Activated CD4-positive, alpha-beta memory T cell treated with anti-CD3 and anti-CD28 coated beads, Interleukin-2, amount 10 ng/mL, durations not matched to agents 7 days and 5 days (primary cell): ENCODE measurements at places on chromosomes 13 and 19.

DNA sequence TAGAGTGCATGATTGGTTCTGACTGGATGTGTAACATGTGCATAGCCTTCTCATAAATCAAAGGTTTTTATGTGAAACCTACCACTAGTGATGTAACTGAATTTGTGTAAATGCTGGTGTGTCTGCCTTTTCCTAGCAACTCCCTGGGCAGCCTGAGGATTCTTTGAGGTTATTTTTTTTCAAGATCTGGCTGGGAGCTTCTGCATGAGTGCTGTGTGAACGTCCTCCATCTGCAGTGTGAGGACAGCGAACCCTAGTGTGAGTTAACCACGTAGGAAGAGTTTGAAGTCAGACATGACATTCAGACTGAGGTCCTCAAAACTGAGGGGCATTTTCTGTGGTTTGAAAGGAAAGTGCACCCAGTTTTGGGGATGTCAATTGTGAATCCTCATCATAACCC, 39.9 kb downstream of the DPRX start:
- no peaks in the 10 kb centered on the region for H3K4me1 ChIP-seq
- H3K27me3 ChIP-seq = no peaks in the 10 kb centered on the region
- H3K36me3 ChIP-seq = no peaks in the 10 kb centered on the region
- DNase-seq = no peak

GRCh38 chr13:25462301-25463125, 90.7 kb downstream of the ATP8A2 start:
- no peak overlapping the region for H3K27ac ChIP-seq
- DNase-seq = no peak

GRCh38 chr19:8392017-8392591, 1.9 kb downstream of the RAB11B start:
- H3K4me1 ChIP-seq = peaks cover 42% of the 10 kb centered on the region
- no peaks in the 10 kb centered on the region for H3K27me3 ChIP-seq
- peaks cover 6% of the 10 kb centered on the region for H3K36me3 ChIP-seq
- no peak overlapping the region for H3K27ac ChIP-seq
- no peak overlapping the region for H3K4me3 ChIP-seq

DNA sequence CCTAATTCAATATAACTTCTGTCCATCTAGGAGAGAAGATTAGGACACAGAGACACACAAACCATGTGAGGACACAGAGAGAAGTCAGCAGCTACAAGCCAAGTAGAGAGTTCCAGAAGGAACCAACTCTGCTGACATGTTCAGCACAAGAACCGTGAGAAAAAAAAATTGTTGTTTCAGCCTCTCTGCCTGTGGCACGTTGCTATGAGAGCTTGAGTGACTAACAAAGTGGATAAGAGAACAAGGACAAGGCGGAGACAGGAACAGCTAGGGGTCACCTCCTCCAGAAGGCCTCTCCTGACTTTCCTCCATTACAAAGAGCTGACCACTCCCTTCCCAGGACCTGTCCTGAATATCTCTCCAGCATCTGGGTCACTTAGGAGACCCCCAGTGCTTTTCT, 5.6 kb upstream of the SIGLEC12 start:
- no peak overlapping the region for H3K27ac ChIP-seq
- peaks cover 5% of the 10 kb centered on the region for H3K27me3 ChIP-seq
- peaks cover 15% of the 10 kb centered on the region for H3K4me1 ChIP-seq

DNA sequence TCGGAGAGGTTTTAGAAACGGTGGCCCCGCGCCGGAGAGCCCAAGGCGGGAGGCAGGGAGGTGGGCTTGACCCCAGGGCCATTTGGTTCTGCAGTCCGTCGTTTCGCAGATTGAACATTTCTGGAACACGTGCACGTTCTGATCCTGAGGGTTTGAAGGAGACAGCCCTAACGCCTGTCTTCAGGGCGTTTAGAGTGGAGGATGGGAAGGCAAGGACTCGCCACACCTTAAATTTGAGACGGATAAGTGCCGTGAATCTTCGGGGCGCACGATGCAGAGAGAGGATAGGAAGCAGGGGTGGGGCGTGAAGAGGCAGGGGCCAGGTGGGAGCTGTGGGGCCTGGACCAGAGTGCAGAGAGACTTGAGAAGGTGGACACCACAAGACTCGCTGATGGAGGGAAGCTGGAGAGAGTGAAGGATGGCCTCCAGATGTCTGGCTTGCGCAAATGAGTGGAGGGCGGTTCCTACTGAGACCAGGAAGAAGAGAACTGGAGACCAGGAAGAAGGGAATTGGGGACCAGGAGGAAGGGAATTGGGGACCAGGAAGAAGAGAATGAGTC, 804 bp upstream of the MIER2 start:
- no peak overlapping the region for H3K27ac ChIP-seq
- DNase-seq = no peak
- peak overlapping the region; percentile 73 for H3K4me3 ChIP-seq
- peaks cover 5% of the 10 kb centered on the region for H3K27me3 ChIP-seq

DNA sequence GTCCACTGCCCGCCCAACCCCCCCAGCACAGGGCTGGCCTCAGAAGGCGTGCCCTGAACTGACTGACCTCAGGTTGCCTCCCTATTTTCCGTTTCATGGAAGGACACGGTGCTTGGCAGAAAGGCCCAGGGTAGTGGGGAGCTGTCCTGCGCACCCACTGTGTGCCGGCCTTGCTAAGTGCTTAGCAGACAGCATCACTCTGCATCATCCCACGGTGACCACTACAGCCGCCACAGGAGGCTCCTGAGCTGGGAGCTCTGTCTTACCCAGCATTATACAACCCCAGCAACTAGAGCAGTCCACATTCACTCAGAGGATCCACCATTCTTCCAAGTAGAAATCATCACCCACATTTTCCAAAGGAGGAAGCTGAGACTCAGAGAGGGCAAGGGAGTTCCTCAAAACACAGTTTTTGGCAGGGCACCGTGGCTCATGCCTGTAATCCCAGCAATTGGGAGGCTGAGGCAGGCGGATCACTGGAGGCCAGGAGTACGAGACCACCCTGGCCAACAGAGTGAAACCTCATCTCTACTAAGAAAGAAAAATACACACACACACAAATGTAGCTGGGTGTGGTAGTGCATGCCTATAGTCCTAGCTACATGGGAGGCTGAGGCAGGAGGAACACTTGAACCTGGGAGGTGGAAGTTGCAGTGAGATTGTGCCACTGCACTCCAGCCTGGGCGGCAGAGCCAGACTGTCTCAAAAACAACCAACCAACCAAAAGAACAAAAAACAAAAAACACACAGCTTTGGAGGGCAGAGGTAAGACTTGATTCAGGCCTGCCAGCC, 1.6 kb downstream of the SBK2 start:
- no peaks in the 10 kb centered on the region for H3K4me1 ChIP-seq
- no peak overlapping the region for H3K4me3 ChIP-seq
- H3K27me3 ChIP-seq = no peaks in the 10 kb centered on the region

DNA sequence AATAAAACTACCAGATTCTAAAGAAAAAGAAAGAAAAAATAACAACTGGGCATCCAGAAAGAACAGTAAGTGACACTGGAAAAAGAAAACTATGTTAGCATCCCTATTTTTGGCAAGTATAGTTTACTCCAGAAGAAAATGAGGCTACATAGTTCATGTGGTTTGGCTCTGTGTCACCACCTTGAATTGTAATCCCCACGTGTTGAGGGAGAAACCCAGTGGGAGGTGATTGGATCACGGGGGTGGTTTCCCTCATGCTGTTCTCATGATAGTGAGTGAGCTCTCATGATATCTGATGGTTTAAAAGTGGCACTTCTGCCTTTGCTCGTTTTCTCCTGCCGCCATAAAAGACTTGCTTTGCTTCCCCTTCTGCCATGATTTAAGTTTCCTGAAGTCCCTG, 76.9 kb downstream of the ITGBL1 start:
- H3K4me3 ChIP-seq = no peak overlapping the region
- no peak overlapping the region for H3K27ac ChIP-seq
- no peak for DNase-seq
- no peaks in the 10 kb centered on the region for H3K4me1 ChIP-seq

- no peak for DNase-seq
- no peak overlapping the region for H3K27ac ChIP-seq
- H3K27me3 ChIP-seq = peaks cover 5% of the 10 kb centered on the region
- H3K4me1 ChIP-seq = peaks cover 2% of the 10 kb centered on the region
- H3K4me3 ChIP-seq = no peak overlapping the region
- H3K36me3 ChIP-seq = no peaks in the 10 kb centered on the region
Measured at GRCh38 chr19:13044231-13044836, 49.1 kb downstream of the NFIX start.

- peak; percentile 45 for DNase-seq
- peak overlapping the region; percentile 7 for H3K4me3 ChIP-seq
- H3K27me3 ChIP-seq = no peaks in the 10 kb centered on the region
- H3K36me3 ChIP-seq = peaks cover 49% of the 10 kb centered on the region
- peak overlapping the region; percentile 87 for H3K27ac ChIP-seq
- H3K4me1 ChIP-seq = peaks cover 25% of the 10 kb centered on the region
Measured at GRCh38 chr13:112873851-112874750, 94.9 kb upstream of the MCF2L start.

DNA sequence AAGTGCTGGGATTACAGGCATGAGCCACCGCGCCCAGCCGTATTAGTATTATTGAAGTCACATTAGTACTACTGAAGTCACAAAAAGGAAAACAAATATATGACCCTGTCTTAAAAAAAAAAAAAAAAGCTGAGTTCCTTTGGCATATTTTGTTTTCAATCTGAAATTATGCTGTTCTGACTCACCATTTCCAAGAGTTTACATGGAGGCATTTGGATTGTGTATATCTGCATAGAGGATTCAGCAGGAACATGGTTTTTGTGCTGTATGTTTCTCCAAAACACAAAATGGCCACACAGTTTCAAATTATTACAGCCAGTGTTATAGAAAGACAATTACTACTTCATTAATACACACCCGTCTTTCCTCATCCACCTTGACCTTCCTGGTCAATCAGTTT, 103.5 kb upstream of the TSC22D1 start:
- no peaks in the 10 kb centered on the region for H3K27me3 ChIP-seq
- no peak overlapping the region for H3K4me3 ChIP-seq
- H3K36me3 ChIP-seq = no peaks in the 10 kb centered on the region
- H3K4me1 ChIP-seq = no peaks in the 10 kb centered on the region

- H3K36me3 ChIP-seq = peaks cover 63% of the 10 kb centered on the region
- H3K27me3 ChIP-seq = no peaks in the 10 kb centered on the region
- H3K27ac ChIP-seq = peak overlapping the region; percentile 99
- peaks cover 56% of the 10 kb centered on the region for H3K4me1 ChIP-seq
- peak; percentile 87 for DNase-seq
Measured at GRCh38 chr13:45340422-45341033, 455 bp downstream of the TPT1 start.

DNA sequence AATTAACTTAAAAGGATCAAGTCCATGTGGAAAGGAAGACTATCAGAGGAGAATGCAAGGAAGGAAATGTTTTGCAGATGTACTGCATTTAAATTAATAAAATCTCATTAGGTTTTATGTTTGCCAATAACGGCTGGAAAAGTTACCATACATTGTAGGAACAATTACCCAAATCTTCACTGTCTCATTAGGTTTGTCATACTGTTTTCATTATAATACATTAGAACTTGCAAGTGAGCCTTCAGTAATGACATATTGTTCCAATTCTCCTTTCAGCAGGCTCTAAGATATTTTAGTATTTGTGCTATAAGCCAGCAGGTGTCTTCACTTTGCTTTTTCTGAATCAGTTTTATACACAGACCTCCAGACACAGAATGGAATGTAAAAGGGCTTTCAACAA, 661.6 kb upstream of the KLHL1 start:
- no peak for DNase-seq
- no peak overlapping the region for H3K4me3 ChIP-seq
- H3K27me3 ChIP-seq = no peaks in the 10 kb centered on the region
- H3K36me3 ChIP-seq = no peaks in the 10 kb centered on the region

DNA sequence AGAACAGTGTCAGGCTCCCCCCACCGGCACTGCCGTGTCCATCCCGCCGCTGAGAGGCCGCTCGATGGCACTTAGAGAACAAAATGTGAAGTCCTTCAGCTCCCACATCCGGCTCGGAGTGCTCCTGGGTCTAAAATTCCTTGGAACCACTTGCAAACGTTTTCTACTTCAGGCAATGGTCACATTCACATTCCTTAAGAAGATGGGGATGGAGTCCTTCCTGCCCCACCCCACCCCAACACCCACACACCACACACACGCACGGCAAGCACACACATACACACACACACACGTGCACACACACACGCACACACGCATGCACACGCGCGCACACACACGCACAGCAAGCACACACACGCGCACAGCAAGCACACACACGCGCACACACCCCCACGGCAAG, 83.4 kb downstream of the SOX1 start:
- H3K36me3 ChIP-seq = no peaks in the 10 kb centered on the region
- H3K4me1 ChIP-seq = no peaks in the 10 kb centered on the region
- no peaks in the 10 kb centered on the region for H3K27me3 ChIP-seq
- no peak overlapping the region for H3K27ac ChIP-seq
- no peak overlapping the region for H3K4me3 ChIP-seq

GRCh38 chr19:19345232-19345631, 24.6 kb downstream of the MAU2 start:
- H3K4me1 ChIP-seq = no peaks in the 10 kb centered on the region
- no peak for DNase-seq
- H3K27ac ChIP-seq = no peak overlapping the region
- peaks cover 46% of the 10 kb centered on the region for H3K36me3 ChIP-seq
- no peak overlapping the region for H3K4me3 ChIP-seq

GRCh38 chr19:15463861-15464371, 428 bp downstream of the RASAL3 start:
- peaks cover 64% of the 10 kb centered on the region for H3K36me3 ChIP-seq
- H3K4me1 ChIP-seq = peaks cover 65% of the 10 kb centered on the region
- peak; percentile 88 for DNase-seq
- H3K27me3 ChIP-seq = peaks cover 4% of the 10 kb centered on the region
- peak overlapping the region; percentile 86 for H3K4me3 ChIP-seq

DNA sequence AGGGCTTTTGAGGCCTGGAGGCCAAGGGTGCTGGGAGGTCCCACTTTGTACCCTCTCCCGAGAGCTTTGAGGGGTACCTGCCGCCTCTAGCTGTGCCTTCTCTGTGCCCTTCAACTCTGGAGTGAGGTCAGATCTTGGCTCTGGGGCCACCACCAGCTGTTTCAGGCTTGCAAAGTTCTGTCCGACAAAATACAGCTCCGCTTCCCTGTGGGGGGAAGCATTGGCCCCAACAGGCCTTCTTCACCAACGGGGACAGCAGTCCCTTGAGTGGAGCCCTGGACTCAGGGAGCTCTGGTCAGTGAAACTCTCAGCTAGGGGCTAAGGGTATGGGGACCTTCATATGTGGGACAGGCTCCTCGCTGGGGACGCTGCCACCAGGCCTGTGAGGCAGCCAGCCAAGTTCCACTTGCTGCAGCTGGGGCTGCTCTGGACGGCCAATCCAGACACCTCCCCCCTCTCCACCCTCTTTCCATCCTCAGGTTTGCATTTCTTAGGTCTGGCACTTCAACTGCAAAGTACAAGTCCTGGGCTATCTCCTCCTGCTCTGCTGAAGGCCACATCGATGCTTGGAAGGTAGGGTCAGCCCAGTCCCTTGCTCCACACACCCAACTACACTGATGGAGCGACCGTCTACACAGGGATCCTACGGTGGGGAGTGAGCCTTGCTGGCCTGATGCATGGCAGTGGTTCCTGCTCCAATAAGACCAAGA, 46.8 kb downstream of the C13orf46 start:
- no peak overlapping the region for H3K27ac ChIP-seq
- no peak overlapping the region for H3K4me3 ChIP-seq
- H3K27me3 ChIP-seq = peaks cover 34% of the 10 kb centered on the region
